Stimulated activated naive CD4-positive, alpha-beta T cell treated with Interleukin-2 at 50 U/mL for 16 hours (primary cell): ENCODE measurements at places on chromosomes 6 and 20.

- DNase-seq: no peak
Measured at GRCh38 chr6:42791706-42792320, 10.0 kb downstream of the BICRAL start.

DNA sequence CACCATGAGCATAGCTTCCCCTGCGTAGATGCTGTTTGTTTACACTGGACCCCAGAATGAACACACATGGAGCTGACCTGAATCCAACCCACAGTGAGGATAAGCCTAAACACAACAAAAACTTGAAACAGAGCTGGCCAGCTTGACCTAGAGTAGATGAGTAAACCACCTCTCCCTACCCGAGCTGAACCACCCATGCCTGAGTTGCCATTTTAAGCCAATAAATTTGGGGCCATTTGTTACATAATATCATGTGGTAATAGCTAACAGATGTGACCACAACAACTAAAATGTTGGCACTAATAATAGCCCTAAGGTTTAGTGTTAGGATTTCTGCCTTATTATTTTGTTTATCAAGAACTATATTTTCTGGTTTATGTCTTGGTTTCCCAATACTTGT, 103.2 kb upstream of the GRIK2 start:
- DNase-seq: no peak

DNA sequence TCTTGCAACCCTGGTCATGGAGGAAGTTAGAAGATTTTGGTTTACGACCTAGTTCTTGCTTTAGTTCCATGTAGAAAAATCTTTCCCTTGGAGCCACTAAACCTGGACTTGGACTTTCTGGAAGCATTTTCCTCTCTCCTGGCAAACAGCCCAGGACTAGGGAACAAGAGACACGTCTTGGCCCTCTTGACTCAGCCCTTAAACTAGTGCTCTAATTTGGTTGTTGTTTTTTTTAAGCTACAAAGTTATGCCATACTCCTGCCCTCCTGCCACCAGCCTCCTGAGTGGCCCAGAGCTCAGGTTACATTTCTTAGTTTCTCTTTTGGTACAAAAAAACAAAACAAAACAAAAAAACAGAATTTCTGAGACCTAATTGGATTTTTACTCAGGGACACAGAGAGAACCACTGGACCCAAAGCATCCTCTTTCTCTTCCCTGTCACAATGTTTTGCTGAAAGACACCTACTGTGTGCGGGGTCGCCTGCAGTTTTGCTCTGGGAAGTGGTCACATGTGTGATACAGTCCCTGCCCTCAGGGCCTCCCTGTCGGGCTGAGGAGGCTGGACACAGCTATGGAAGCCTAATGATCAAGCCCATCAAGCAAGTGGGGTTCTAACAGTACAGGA, 32.3 kb upstream of the SCUBE3 start:
- DNase-seq: no peak

DNA sequence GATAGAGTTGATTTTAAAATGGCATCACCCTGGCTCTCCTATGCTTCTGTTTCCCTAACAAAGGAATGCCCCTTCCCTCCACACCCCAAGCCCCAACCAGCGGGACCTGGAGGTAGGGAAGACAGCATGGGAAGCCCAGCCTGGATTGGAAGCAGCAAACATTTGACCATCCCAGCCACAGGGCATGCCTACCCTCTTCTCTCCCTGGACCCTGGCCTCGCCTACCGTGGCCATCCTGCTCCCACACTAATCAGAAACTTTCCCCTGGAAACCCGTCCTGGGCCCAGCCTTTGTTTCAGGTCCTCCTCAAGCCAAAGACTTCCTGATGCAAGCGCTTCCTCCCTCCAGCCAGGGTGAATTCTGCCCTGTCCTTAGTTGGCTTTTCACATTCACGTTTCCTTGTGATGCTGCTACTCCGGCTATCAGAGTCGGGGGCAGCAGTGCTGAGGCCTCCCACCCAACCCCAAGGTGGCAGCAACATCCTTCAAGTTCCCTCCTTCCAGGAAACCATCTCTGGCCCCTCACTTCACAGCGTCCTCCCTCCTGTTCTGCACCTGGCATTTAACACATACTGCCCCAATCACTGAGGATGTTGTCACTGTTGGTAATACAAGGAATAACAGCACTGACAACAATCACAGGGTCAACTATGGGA, 18.2 kb upstream of the ANGPT4 start:
- no peak for DNase-seq

- DNase-seq: peak; percentile 63
Measured at GRCh38 chr20:36808317-36809257, 35.0 kb upstream of the DSN1 start.

- no peak for DNase-seq
Measured at GRCh38 chr20:44204156-44204831, 6.3 kb downstream of the OSER1 start.

- DNase-seq: no peak
Measured at GRCh38 chr20:34074101-34074760, 37.8 kb downstream of the EIF2S2 start.

- DNase-seq: no peak
Measured at GRCh38 chr20:62001178-62001715, 64.4 kb downstream of the TAF4 start.

- DNase-seq: no peak
Measured at GRCh38 chr20:23082846-23083552, 3.1 kb downstream of the CD93 start.

DNA sequence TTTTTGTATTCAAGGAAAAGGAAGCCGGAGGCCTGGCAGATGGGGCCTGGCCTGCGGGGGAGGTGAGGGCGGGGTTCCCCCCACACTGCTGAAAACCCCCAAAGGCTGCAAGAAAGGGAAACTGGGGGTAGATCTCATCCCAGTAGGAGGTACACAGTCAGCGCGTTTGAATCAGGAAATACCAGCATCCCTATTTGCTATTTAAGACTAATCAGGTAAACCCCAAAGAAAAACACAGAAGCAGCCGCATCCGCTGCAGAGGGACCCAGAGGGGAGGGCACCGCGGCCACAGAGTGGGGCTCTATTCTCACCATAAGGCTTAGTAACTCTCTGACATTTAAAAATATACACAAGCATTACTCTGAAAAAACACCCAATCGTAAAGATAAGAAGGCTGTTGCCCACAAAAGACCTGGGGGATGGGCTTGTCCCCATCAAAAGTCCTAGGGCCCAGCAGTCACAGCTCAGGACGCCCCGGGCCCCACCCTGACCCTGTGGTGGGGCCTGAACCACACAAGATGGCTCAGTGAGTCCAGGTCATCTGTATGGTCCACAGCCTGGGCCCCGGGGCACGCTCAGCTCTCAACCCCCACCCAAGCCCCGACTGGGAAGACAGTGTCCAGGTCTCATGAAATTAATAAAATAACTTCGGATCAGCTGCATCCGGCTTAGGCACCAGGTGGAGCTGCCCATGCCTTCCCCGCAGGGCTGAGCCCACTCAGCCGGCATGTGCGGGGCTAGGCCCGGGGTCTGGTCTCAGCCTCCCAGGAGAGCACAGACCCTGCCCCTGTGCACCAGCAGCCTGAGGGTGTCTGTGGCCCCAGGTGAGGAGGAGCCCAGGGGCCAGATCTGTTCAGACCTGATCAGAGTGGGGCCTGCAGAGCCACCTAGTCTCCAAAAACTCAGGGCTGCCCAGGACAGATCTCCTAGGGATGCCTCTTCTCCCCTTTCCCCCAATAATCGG, 31.0 kb downstream of the KCNQ2 start:
- no peak for DNase-seq

- DNase-seq: no peak
Measured at GRCh38 chr6:136706430-136706829, 85.8 kb downstream of the MAP3K5 start.

DNA sequence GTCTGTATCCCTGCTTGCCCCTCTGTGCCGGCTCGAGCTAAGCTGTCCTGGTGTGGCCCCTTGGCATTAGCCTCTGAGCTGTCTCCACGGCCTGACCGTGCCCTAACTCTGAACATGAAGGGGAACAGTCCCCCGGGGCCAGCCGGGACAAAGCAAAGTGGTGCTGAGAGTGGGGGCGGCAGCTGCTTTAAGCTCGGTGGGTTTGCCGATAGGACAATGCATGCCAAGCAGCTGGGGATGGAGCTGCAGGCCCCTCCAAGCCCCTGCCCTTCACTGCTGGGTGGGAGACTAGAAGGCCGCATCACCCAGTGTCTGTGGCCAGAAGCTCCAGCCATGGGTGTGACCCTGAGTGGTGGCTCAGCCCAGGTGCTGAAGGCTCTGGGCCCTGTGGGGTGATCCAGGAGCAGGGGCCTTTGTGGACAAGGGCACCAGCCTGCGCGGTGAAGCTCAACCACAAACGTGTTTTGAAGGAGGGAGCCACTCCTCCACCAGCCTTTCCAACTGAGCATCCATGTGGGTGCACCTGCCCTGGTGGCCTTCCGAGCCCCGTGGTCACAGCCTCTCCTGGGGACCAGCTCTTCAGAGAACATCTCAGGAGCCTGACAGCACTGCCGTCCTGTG, 242.5 kb downstream of the ERMARD start:
- DNase-seq: no peak

DNA sequence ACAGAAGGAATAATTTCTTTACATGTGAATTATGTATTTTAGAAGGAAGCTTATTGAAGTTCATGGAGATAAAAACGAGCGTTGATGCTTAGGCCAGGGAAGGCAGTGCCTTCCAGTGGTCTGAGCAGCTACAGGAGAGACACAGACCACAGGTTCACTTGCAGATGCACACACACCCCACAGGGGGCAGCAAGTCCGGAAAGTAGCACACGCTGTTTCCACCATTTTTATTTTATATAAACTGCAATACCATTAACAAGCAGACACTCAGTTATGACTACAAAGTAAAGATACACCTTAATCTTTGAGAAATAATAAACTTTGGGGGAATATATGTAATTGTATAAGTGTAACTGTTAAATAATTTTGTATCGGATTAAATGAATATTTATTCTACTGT, 13.5 kb upstream of the DACT2 start:
- no peak for DNase-seq

DNA sequence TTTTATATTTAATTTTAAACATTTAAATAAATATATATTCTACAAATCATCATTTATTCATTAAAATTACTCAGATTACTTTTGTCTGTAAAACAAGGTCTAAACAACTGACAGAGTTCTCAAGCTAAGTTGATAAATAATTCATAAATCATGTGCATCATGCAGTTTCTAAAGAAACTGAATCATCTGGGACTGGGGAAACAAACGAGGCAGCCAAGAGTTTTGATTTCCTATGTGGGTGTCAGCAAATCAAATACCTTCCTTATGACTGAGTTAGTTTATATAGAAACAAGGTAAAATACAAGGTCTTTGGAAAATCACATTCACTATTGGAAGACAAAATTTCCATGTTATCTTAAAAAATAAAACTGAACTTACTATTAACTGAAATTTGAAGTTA, 149.9 kb upstream of the BEND6 start:
- DNase-seq: no peak

- peak; percentile 20 for DNase-seq
Measured at GRCh38 chr6:29589423-29590048, 4.6 kb downstream of the OR2H2 start.

- DNase-seq: no peak
Measured at GRCh38 chr6:159686703-159687102, 6.3 kb downstream of the SOD2 start.

GRCh38 chr6:26204332-26205160, 117.3 kb downstream of the HFE start:
- DNase-seq: peak; percentile 80

- DNase-seq: peak; percentile 89
Measured at GRCh38 chr6:90397929-90398674, 101.5 kb upstream of the BACH2 start.

GRCh38 chr6:46927066-46927465, 5.3 kb upstream of the ADGRF5 start:
- DNase-seq: no peak

- no peak for DNase-seq
Measured at GRCh38 chr6:20572940-20573339, 38.7 kb downstream of the CDKAL1 start.

- DNase-seq: no peak
Measured at GRCh38 chr6:63440057-63440456, 120.3 kb upstream of the LGSN start.

DNA sequence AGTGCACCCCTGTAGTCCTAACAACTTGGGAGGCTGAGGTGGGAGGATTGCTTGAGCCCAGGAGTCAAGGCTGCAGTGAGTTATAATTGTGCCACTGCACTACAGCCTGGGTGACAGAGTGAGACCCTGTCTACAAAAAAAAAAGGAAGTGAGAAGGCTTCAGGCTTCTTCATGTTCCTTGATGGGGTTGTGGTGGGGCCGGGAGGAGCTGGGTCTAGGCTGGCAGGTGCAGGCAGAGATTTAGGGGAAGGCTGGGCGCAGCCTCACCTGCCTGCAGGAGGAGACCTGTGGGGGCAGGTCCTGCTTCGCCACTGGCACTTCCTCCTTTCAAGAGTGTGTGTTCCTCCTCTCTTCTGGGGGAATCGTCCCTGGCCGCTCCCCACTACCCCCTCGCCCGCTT, 63.9 kb downstream of the CHMP4B start:
- DNase-seq: no peak

DNA sequence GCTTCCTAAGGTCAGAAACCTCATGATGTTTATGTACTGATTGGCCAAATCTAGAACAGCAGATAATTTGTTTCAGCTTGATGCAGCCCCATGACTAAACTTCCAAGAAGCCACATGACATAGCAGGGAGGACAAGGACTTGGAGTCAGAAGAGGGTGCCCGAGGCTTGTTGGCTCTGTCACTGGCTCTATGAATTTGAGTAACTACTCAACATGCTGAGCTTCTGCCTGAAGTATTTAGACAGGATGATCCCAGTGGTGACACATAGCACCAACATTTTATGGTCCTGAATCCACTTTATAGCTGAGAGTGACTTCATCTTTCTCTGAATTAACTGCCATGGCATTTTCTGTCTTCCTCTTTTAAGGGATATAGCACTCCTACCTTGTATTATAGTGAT, 13.5 kb upstream of the TBX18 start:
- no peak for DNase-seq

- no peak for DNase-seq
Measured at GRCh38 chr6:1435806-1436205, 46.4 kb downstream of the FOXF2 start.

GRCh38 chr20:35627121-35627520, 11.5 kb downstream of the SPAG4 start:
- DNase-seq: no peak

DNA sequence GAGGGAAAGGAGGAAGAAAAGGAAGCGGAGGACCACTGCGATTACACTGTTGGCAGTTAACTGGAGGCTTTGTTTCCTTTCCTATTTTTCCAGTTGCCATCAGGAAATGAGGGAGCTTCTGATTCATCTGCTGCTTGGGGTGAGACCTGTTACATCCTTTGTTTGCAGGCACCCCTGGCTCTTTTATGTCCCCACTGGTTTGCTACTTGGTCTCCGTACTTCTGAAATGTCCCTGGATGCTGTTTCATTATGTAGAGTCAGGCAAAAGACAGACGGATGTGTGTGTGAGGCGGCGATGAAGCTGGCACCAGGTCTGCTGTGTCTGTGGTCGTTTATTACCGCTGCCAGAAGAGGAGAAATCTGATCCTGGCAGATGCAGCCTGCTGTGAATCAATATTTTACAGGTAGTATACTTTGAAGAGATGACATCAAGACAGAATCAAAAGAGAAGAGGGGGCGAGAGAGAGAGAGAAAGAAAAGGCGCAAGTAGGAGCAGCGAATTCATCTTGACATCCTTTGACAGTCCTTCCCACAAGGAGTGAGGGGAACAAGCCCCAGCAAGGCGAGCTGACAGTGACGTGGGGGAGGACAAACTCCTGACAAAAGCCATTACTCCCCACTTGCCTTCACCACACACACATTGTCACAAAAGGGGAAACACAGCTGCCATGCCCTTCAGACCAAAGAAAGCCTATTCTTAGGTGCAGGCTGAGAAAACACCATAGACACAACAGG, 145.9 kb upstream of the FBXL4 start:
- DNase-seq: no peak

GRCh38 chr6:15715851-15716250, 53.0 kb upstream of the DTNBP1 start:
- no peak for DNase-seq
